ENCODE measurements at places on chromosomes 2 and 18.

- DNase-seq = peak; percentile 97
Measured at GRCh38 chr2:47250586-47251403, 95.7 kb upstream of the STPG4 start.

DNA sequence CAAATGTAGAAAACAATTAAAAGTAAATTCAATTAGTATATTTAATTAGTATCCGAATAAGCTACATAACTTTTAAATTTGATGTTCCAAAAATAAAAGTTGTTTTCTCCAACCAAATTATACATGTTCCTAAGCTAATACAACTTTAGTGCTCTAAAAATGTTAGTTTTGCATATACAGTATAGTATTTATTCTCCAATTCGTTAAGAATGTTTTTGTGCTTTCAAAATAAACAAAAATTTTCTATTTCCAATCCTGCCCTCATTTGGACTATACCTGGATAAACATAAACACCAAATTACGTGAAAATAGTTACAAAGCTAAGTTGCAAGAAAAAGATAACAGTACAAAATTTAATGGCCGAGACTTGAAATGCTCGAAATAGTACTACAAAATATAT is 71.9 kb downstream of the STK39 start:
- DNase-seq = no peak

DNA sequence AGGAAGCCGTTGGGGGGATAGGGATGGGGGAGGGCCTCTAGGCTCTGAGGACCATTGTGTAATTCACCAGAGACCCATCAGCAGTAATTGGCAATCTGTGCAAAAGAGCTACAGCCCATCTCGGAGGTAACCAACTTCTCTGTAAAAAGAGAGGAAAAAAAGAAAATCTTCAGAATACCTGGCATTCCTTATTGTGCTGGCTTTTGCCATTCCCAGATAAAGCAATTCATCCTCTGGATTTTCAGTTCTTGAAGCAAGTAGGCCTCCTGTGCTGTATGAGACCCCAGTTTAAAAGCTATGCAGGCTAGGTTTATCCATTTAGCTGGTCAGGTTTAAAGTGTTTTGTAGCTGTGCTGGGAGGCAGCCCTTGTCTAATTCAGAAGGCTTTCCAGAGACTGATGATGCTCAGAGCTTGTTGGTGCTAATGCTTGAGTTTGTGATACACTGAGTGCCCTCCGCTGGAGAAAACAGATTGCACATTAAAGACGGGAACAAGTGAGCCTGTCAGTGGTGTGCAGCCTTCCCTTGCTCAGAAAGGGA is at the start of gene LRRTM4:
LRRTM4 (minus strand) TSS at position 446 of the 540 bp plus-strand sequence.
- peak; percentile 24 for DNase-seq

GRCh38 chr2:163878718-163879117 is 142.9 kb upstream of the FIGN start:
- DNase-seq = no peak

GRCh38 chr2:212465456-212465855 is 73.1 kb downstream of the ERBB4 start:
- no peak for DNase-seq

- peak; percentile 5 for DNase-seq
Measured at GRCh38 chr2:21175895-21176646, 52.3 kb downstream of the TDRD15 start.

DNA sequence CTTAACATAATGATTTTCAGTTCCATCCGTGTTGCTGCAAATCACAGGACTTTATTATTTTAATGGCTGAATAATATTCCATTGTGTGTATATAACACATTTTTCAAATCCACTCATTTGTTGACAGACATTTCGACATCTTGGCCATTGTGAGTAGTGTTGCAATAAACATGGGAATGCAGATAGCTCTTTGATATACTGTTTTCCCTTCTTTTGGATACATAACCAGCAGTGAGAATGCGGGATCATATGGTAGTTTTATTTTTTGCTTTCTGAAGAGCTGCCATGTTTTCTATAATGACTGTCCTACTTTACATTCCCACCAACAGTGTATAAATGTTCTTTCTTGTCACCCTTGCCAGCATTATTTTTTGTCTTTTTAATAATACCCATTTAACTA is 420.3 kb upstream of the CHAC2 start:
- no peak for DNase-seq

- no peak for DNase-seq
Measured at GRCh38 chr18:43830947-43831346, 553.7 kb upstream of the SYT4 start.

DNA sequence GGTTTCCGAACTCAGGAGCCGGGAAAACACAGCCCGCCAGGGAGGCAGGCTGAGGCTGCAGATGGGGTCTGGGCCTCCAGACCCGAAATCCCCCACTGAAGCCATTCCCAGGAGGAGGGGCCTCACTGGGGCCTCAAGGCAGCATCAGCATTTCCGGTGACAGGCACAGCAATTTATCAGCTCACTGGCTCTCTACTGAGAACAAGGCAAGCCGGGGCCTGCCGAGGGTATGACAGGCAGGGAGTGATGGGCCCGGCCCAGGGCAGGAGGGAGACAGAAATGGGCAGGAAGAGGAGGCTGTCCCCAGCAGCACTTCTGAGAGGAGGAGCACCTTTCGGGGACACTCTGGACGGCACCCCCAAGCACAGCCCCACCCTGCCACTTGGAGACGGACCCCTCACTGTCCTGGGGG is 12.5 kb downstream of the SDC1 start:
- peak; percentile 80 for DNase-seq

- no peak for DNase-seq
Measured at GRCh38 chr2:37653805-37654378, 17.6 kb downstream of the CDC42EP3 start.

DNA sequence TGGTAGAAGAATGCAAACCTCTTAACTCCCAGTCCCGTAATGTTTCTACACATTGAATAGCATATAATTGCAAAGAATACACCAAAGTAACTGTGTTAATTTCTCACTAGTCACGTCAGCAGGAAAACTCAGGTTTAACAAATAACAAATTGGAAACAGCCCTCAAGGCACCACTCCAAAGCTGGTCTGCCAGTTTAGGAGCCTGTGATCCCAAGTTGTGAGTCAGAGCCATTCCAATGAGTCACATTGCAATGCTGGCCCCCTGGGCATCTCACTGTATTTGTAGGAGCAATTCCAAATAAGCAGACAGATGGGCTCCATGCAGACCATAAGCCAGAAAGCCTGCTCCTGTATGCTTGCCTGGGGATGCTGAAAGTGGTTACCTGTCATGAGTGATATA is 143.2 kb upstream of the SETBP1 start:
- DNase-seq = no peak

- no peak for DNase-seq
Measured at GRCh38 chr2:144470816-144471215, 49.1 kb downstream of the ZEB2 start.

DNA sequence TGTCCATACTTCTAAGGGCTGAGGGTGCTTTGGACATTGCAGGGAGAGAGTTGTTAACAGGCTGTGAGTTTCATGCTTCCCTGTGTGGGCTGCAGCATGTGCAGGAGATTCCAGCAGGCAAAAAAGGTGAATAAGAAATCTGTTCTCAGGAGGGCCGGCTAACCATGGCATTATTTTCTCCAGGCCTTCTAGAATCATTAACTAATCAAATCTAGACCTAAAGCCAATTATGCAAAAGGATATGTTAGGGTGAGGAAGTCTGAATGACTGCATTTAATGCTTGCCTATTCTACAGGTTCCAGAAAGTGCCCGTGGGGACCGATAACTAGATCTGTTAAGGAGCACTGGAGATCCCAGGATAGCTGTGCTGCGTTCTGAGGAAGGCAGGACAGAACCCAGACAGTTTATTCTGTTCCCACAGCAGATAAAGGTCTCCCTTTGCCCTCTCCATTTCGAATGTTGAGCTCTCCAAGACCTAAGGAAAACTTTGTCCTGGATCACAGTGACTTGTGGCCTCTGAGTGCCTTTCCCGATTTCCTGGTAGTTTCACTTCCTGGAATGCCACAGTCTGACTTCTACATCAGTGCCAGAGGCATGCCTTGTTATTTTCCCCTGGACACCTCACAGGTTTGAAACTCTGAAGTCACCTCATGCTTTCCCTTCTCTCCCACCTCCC is 50.0 kb upstream of the ZFP36L2 start:
- no peak for DNase-seq

- no peak for DNase-seq
Measured at GRCh38 chr18:2894841-2895370, 48.1 kb downstream of the EMILIN2 start.

GRCh38 chr18:46366751-46367376 is 262.7 kb downstream of the HAUS1 start:
- no peak for DNase-seq

- no peak for DNase-seq
Measured at GRCh38 chr18:70920840-70921374, 632.1 kb downstream of the SOCS6 start.

GRCh38 chr2:1823187-1824169 is 79.2 kb upstream of the PXDN start:
- DNase-seq = no peak

DNA sequence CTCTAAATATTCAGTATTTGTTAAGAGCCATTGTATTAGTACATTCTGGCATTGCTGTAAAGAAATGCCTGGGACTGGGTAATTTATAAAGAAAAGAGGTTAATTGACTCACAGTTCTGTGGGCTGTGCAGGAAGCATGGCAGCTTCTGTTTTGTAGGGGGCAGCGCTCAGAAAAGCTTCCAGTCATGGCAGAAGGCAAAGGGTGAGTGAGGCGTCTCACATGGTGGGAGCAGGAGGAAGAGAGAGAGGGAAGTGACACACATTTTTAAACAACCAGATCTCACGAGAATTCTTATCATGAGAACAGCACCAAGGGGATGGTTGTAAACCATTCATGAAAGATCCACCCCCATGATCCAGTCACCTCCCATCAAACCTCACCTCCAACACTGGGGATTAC is 13.8 kb upstream of the CCDC102B start:
- DNase-seq = no peak

DNA sequence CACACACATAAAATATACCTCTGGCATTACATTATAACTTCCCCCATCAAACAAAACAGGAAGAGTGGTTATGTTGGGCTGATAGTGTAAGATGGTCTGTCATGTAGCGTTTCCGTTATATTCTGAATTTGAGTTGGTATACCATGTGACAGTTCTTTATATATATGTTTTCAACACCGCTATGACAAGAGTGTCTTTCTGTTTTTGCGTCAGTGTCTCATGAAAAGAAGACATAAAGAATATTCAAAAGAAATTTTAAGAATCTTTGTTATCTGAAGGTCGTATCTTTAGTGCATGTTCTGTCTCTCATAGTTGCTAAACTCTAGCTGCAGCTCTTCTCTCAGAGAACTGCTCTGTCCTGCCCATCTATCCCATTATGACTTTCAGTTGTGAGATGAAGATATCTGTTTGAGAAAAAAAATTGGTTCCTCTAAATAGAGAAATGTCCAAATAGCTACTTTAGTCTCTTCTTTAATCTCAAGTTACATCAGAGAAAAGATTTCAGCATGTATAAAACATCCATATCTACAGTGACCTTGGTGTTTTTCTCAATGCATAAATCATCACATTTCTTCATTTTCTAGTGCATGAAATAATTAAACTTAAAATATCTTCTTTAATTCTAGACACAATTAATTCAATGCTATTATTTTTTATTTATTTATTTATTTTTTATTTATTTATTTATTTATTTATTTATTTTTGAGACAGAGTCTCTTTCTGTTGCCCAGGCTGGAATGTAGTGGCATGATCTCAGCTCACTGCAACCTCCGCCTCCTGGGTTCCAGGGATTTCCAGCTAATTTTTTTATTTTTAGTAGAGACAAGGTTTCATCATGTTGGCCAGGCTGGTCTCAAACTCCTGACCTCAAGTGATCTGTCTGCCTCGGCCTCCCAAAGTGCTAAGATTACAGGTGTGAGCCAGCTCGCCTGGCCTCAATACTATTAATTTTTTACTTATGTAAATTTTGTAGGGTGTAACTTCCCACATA is 24.3 kb upstream of the PSME4 start:
- DNase-seq = no peak

DNA sequence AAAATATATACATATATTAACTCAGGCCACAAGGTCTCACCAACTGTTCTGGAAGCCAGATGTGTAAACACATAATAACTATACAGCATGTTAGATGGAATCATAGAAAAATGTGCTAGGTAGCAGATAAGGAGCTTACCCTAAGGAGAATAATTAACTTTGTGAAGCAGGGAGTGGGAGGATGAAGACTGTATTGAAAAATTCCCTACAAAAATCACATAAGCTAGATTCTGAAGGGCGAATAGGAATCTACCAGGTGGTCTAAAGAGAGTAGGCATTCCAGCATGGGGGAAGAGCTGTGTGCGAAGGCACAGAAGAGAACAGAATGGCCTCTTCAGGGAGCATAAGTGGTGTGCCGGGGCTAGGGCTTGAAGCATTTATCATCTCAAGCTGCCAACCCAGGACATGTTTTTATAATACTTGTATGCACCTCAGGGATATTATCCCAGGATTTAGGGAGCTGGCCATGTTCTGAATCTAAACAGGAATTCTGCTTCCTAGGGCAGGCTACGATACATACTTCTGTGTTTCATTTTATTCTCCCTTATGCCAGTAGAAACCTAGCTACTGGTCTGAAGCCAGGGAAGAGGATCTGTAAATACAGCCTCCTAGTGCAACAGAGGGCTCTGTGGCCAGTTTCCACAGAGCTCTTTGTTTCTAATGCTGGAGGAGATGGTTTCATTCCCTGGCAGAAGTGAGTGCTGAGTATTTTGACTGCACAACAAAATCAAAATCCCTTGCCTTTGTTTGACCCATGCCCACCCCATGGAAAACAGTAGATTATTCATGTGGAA is 56.7 kb downstream of the NEMP2 start:
- peak; percentile 92 for DNase-seq

DNA sequence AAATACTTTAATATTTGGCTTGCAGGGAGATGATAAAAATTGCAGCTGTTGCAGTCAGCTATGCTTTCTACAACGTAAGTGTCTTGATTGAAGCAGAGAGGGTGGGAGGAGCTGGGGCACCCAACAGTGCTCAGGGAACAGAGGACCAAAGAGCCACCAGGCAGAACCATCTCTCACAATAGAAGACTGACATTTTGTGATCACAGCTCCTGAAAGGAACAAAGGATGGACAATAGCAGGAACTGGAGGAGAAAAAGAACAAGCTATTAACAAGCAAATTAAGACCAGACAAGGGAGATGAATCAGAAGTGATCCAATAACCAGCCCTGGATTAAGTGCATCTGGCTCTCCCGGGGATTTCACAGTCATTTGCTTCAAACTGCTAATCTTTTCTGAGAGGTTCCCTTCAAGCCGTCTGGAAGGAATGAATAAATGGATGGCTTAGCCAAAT is 65.7 kb upstream of the SMAD2 start:
- DNase-seq = no peak

DNA sequence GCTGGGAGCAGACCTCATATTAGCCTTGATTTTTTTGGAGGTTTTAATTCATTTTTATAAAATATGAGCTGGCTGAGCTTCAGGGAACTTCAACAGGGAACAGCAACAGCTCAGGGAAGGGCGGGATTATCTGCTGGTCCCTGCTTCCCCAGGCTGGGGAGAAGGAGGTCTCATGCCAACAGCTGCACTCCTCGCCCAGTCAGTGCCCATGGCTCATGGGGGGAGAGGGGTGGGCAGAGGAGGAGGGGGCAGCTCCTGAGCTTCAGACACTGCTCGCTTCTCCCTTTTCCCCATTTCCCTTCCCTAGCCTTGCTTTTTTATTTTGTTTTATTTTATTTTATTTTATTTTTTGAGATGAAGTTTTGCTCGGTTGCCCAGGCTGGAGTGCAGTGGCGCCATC is 442 bp upstream of the OTOF start:
- DNase-seq = no peak
